Activated gamma-delta T cell treated with anti-CD3 and anti-CD28 coated beads, Interleukin-2, amount 50 U/mL, for 16 hours (primary cell): ENCODE measurements at places on chromosomes 16 and 17.
A peak's percentile ranks its signal among the peaks of the same experiment; 100 is the strongest.

GRCh38 chr17:80644536-80644935 lies 99.9 kb downstream of the RPTOR start:
- no peak for DNase-seq

GRCh38 chr17:47967607-47968252 lies 3.2 kb upstream of the CDK5RAP3 start:
- DNase-seq = no peak

- no peak for DNase-seq
Observed at GRCh38 chr17:2484876-2485275, 26.8 kb downstream of the METTL16 start.

DNA sequence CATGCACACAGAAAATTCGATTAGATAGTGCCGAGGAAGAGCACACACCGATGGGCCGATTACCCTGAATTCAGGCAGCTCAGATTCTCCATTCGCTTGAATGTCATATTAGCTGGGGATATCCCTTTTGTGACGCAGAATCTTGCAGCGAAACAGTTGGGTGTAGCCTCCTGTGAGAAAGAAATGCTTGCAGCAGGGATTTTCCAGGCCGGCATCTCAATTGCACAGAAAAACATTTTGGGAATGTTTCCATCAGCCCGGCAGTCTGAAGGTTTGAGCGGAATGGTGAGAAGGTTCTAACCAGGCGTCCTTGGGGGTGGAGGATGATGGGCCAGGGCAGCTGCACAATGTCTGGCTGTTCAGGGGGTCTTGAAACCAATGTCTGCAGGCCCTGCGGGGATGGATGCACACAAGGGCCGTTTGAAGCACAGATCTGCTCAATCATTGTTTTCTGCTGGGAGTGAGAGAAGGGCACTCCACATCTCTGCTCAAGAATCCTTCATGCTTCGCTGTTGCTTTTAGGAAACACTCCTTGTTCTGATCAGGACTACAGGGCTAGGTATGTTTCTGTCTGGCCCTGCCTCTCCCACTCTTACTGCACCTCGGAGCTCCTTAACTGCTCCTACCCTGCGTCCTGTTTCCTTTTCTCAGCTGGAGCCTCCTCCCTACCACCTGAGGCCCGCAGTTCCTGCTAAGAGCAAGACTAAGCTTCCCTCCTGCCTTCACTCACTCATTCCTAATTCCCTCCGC lies 94.6 kb downstream of the CMIP start:
- DNase-seq = no peak

GRCh38 chr17:40440166-40440565 lies 3.1 kb upstream of the IGFBP4 start:
- no peak for DNase-seq

DNA sequence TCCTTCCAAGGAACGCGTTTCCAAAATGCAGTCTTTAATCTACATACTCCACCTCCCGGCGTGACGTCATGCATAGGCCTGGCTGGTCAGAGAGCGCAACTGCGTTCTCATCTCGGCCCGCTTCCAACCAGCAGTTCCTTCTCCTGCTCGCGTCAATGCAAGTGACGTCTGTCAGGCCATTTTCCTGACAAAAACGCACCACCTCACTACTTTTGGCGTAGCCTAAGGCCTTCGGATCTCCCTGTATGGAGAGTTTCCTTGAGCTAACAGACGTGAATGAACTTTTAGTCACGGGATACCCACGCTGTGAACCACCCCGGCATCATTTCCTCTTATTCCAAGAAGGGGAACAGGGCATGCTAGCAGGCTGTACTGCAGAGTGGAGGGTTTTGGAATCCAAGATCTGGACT lies 25.0 kb downstream of the TEX14 start:
- DNase-seq = no peak

GRCh38 chr17:58564971-58565370 lies 50.5 kb upstream of the MTMR4 start:
- no peak for DNase-seq

- DNase-seq = no peak
Observed at GRCh38 chr17:18978050-18978449, 26.1 kb downstream of the SLC5A10 start.

DNA sequence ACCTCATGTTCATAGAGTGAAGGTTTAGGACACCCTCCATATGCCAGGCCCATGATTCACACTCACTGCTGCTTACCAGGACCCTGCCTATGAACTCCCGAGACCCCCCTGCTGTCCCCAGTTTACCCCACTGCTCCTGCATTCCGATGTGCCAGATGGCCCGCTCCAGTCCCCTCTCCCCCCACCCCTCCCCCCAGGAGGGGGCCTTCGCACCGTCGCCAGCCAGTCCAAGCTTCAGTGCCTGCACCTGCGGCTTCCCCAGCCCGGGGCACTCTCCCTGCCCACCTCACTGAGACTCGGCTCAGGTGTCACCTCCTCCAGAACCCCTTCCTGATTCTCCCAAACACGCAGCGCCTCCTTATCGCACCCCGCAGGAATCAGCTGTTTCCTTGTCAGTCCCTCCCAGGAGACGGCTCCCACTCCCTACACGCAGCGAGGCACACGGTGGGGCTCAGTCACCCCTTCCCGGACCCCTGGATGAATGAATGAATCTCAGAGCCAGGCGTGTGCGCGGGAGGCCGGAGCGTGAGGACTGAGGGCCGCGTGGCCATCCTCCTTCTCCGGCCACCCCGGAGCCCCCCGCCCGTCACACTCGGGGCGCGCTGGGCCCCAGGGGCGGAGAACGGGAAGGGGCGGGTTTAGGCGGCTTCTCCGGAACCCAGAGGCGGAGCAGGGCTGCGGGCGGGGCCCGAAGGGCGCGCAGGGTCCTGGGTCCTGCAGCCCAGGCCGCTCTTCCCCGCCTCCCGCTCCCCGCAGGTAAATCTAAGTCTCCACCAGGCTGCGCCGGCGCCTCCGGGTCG lies 1.6 kb downstream of the MYO1C start:
- no peak for DNase-seq

DNA sequence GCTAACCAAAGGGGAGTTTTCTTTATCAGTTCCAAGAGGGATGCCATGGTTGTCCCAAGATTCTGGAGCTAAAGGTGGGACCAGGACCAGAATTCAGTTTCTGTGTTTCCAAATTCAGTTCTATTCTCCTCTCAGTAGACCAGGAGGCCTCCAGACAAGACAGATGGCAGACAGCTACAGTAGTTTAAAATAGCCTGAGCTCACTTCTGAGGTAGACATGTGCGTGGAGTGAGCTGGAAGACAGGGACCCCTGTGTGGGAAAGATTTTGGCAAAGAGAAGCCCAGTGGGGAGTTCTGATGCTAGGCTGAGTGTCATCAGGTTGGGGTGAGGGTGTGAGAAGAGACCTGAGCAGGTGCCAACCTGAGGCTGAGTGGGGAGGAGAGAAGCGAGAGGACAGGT lies 95.4 kb downstream of the PRKCB start:
- no peak for DNase-seq

- no peak for DNase-seq
Observed at GRCh38 chr17:50935221-50935995, 69.3 kb upstream of the TOB1 start.

DNA sequence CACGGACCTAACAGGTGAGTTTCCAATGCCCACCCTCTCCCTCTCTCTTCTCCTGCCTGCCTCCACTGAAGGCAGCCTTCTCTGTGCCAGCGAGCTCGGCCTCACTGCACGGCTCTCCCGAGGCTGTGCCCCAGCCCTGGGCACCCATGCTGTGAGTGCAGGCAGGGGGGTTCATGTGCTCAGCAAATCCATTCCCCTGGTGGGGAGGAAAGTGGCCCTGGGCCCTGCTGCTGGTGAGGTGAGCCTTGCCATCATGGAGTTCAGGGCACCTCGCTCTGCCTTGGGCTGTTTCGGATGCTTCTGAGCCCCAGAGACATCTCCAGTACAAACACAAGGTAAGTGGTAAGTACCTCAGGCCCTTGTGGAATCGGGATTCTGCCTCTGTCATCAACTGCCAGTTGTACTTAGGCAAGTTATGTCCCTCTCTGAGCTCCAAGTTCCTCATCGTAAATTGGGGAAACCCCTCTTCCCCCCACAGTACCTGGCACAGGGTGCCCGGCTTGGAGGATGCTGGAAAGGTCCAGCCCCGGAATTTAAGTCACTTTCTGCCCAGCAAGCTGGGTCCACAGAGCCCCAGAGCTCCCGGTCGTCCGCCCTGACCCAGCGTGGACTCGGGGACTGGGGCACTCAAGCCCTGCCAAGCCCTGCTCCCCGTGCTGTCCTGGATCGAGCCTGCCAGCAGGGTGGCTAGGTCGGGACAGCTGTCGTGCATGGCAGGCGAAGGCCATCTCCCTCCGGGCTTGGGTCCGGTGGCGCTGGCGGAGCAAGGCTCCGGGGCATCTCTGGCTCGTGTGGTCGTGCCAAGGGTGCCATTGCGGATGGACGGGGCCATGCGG lies 684 bp upstream of the NUDT16L1 start:
- no peak for DNase-seq

DNA sequence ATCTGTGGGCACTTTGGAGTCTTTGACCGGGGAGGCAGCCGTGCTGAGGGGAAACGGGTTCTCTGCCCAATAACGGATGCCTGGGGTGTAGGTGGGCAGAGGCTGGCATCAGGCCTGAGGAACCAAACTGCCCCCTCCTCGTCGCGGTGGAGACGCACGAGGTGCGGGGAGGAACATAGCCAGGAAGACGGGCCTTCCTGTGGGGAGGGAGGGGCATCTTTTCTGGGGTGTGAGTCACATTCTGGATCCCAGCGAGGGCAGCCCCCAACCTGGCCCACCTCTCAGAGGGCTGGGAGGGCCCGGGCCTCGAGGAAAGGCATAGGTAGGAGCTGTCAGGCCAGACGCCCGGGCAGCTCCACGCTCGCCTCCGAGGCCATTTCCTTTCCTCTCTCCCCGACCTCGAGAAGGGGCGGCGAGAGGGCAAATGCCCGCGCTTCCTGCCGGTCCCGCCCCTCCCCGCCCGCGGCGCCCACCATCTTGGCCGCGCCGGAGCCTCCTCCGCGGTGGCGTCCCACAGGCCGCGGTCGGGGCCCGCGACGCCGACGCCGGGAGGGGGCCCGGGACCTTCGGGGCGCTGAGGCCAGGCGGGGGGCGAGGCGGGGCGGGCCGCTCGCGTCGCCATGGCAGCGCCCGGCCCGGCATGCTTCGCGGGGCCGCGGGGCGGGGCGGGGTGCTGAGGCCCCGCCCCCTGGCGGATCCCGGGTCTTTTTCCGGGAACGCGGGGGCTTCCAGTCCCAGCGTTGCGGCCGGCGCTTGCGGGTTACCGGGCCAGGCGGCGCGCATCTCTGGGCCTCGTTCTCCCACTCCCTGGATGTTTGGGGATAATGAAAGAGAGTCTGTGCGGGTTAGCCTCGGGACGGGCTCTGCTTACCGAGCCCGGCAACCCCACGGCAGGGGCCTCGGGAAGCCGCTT lies 13.2 kb downstream of the RAI1 start:
- peak; percentile 52 for DNase-seq

DNA sequence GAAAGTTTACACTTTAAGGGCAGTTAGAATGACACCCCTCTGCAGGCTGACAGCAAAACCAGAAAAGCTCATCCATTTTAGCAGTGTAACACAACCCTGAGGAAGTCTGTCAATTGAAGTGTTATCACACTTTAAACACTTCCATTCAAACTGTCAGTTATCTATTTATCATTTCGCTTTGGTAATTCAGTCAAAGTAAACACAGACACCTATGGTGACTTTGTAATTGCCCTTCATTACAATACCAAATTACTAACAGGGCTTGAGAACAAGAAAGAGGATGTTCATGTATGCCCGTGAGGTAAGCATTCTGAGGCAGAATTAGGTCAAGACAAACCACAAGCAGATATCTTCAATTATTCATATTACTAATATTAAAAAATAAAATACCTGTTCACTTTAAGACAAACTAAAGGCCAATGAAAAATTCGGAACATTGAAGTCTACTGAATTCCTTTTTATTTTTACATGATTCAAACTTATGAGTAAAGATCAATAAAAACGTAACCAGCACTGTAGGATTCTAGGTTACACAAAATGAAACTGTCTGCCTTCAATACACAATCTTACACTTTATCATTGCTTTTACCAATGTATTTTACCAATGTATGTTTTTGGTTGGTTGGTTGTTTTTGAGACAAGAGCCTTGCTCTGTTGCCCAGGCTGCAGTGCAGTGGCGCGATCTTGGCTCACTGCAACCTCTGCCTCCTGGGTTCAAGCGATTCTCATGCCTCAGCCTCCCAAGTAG lies 57.1 kb downstream of the BRIP1 start:
- DNase-seq = no peak
